ENCODE measurements at places on chromosomes 7 and 10. TPM values are rescaled to one million over a fixed set of nuclear protein-coding genes. Genes with fewer than 3 reads are reported as not detected.
A peak's percentile ranks its signal among the peaks of the same experiment; 100 is the strongest.

DNA sequence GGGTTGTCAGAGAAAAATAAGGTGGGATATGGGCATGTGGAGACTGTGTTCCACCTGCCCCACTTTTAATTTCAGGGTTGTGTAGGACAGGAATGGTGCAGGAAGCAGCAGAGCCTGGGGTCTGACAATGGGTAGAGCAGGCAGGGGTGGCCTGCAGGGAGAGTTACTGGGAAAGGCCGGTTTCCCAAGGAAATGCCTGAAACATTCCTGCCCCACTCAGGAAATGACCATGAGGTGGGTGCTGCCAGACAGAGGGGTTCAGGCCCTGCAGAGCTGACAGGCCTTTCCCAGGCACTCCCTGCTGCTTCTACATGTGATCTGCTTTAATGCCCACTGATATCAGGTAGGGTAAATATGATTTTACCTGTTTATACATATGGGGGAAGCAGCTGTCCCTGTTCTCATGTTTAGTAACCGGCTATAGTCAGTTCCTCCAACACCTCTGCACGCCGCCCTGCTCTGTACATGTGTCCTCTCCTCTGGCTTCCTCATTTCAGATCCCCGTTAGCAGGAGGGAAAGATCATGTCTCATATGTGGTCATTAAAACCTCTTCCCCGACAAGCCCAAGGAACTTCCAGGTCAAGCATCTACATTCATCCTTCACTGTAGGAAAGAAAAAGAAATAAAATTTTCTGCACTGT lies 118.6 kb upstream of the PRSS58 start:
- H3K27ac ChIP-seq, result no peak overlapping the region
- no peaks in the 10 kb centered on the region for H3K27me3 ChIP-seq
- no peaks in the 10 kb centered on the region for H3K36me3 ChIP-seq
- no peak for DNase-seq
- H3K4me3 ChIP-seq, result no peak overlapping the region

GRCh38 chr10:132446661-132447445 lies 49.9 kb downstream of the PWWP2B start:
- H3K27me3 ChIP-seq, result no peaks in the 10 kb centered on the region
- H3K27ac ChIP-seq, result no peak overlapping the region
- H3K4me3 ChIP-seq, result peak overlapping the region; percentile 4
- no peaks in the 10 kb centered on the region for H3K36me3 ChIP-seq
- H3K4me1 ChIP-seq, result no peaks in the 10 kb centered on the region

- H3K27ac ChIP-seq, result no peak overlapping the region
- no peaks in the 10 kb centered on the region for H3K4me1 ChIP-seq
- H3K27me3 ChIP-seq, result no peaks in the 10 kb centered on the region
Observed at GRCh38 chr7:138223402-138223879, 147.2 kb downstream of the AKR1D1 start.

- no peak for DNase-seq
- no peaks in the 10 kb centered on the region for H3K27me3 ChIP-seq
- H3K4me1 ChIP-seq, result peaks cover 8% of the 10 kb centered on the region
- no peak overlapping the region for H3K27ac ChIP-seq
- no peak overlapping the region for H3K4me3 ChIP-seq
Observed at GRCh38 chr7:78852951-78853350, 600.5 kb downstream of the MAGI2 start.

GRCh38 chr7:6232116-6232515 lies 40.3 kb downstream of the CYTH3 start:
- no peak overlapping the region for H3K27ac ChIP-seq
- no peaks in the 10 kb centered on the region for H3K27me3 ChIP-seq
- no peak overlapping the region for H3K4me3 ChIP-seq
- no peak for DNase-seq
- H3K4me1 ChIP-seq, result peaks cover 52% of the 10 kb centered on the region

DNA sequence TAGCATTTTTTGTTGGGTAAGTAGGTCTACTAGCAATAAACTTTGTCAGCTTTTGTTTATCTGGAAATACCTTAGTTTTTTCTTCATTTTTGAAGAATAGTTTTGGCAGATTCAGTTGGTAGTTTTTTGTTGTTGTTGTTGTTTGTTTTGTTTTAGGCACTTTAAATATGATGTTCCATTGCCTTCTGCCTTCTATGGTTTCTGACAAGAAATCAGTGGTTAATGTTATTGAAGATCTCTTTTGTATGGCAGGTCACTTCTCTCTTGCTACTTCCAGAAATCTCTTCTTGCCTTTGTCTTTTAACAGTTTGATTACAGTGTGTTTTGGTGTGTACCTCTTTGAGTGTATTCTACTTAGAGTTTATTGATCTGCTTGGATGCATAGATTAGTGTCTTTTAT lies 41.8 kb upstream of the ZNF365 start:
- no peak overlapping the region for H3K27ac ChIP-seq
- H3K27me3 ChIP-seq, result no peaks in the 10 kb centered on the region
- H3K4me1 ChIP-seq, result no peaks in the 10 kb centered on the region
- no peak for DNase-seq
- no peak overlapping the region for H3K4me3 ChIP-seq

GRCh38 chr10:91632671-91633550 lies at the start of gene PPP1R3C:
Gene PPP1R3C, minus strand, starts transcription at chr10:91633071. Its CDS starts 102 bp downstream, at chr10:91632969.
- H3K36me3 ChIP-seq, result peaks cover 30% of the 10 kb centered on the region
- H3K27me3 ChIP-seq, result no peaks in the 10 kb centered on the region
- H3K27ac ChIP-seq, result peak within 1 kb of the TSS; percentile 85
- peak within 1 kb of the TSS; percentile 76 for H3K4me3 ChIP-seq

GRCh38 chr7:43439631-43440401 lies 143.1 kb upstream of the STK17A start:
- no peak overlapping the region for H3K4me3 ChIP-seq
- no peak for DNase-seq
- no peaks in the 10 kb centered on the region for H3K36me3 ChIP-seq

Gene CAMK1D
- total RNA-seq, result 8.7 TPM

DNA sequence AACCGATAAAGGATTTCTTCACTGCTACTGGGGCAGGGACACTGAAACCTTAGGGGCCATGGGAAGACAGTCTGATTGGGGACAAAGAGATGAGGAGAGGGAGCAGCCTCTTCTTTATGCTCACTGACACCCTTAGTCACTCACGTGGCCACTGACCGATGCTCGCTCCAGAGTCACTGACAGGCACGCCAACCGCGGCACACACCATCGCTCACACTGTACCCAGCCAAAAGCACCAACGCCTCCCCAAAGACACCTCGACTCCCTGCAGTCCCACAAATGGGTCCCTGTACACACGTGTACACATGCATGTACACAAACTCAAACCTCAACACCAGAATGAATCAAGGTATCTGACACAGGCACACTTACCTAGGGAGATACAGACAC lies 35.3 kb upstream of the SLF2 start:
- peaks cover 6% of the 10 kb centered on the region for H3K4me1 ChIP-seq
- DNase-seq, result no peak
- no peak overlapping the region for H3K27ac ChIP-seq
- no peaks in the 10 kb centered on the region for H3K36me3 ChIP-seq
- no peaks in the 10 kb centered on the region for H3K27me3 ChIP-seq

Gene ECHDC3
- 12.2 TPM for total RNA-seq

Measured in thoracic aorta (tissue), 2 donors.